SK-N-DZ (cell line): ENCODE measurements at places on chromosomes 1 and 21.

DNA sequence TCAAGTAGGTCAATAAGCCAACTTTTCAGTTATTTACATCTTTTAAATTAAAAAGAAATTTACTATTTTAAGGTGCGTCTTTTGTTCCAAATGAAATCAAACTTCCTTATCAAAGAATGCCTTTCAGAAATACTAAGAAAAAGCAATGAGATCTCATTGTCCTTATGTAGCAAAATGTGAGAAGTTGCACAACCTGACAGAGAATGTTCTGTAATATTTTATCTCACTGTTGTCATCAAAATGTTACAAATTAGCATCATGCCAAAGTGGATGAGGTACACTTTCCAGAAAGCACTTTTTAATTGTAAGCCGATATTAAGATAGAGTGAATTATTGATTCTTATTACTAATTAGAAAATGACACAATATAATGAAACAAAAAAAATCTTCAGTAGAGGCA is 50.4 kb downstream of the KCNT2 start:
- DNase-seq = no peak

DNA sequence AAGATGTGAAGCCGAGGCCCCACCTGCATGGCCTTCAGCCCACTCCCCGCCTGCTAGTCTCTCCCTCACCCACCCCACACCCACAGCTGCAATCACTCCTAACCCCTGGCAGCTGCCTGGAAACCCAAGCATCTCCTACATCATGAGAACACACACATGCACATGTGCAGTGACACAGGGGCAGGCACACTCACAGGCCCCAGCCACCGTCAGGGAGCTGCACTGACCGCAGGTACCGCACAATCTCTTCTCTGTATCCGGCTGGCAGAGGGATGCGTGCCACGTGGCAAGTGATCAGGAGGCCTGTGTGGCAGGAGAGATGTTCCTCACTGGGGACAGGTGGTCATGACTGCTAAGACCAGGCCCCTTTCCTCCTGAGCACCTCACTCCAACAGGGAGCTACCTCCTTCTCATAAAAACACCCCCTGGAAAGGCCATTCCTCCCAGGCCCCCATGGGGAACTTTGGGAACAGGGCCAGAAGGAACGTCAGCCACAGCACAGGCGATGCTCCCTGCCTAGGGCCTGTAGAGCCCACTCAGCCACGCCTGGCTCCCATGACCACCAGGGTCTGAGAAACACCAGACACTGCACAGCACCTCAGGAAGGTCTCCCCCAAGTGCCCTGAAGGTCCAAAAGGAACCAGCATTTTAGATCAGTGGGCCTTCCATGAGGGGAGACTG is 6.0 kb downstream of the LSS start:
- DNase-seq = no peak

DNA sequence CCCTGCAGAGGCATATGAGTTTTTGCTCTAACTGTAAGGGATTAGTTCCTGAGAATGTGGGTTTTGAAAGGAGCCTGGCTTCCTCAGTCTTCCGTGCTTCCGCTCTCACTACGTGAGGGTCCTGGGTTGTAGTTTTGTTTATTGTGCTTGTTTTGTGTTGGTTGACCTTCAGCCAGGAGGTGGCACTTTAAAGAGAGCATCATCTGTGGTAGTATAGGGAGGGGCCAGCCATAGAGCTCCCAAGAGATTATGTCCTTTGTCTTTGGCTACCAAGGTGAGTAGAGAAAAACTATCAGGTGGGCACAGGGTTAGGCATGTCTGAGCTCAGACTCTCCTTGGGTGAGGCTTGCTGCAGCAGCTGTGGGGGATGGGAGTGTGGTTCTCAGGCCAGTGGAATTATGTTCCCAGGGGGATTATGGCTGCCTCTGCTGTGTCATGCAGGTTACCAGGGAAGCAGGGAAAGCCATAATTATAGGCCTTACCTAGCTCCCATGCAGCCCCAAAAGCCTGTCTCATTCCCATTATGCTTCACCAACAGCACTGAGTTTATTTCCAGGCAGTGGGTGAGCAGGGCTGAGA is 23.5 kb downstream of the CYP4B1 start:
- DNase-seq = no peak

DNA sequence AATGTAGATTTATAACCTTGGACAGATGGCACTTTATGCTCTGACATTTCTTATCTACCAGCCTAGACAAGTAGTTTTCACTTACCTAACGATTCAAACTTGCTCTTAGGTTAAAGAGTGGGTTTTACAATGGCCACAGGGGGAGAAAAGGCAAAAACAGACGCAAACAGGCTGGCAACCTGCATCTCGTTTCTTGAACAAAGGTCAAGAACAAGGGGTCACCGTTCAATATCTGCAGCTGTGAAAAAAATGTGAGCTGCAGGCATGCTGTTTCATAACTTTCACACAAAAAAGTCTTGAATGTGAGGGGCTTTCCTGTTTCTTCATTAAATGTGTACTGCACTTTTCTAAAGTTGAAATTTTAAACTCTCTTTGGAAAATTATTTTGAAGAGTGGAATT is 49.4 kb downstream of the SYDE2 start:
- DNase-seq = no peak

DNA sequence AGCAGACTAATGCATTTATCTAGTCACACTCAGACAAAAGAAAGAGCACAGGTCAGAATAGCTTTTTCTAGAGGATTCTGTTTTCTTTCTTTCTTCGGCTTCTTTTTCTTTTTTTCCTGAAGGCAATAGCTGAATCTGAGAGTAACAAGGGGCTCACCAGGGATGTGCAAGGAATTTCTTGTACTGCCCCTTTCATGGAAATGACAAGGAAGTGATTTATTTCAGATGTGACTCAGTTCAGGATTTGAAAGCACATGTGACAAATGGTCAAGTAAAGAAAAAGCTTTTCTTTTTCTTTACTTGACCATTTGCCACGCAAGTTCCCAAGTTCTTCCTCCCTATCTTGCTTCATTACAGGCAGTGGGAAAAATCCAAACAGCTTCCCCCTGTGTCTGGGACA is 202.0 kb downstream of the GABPA start:
- DNase-seq = no peak

DNA sequence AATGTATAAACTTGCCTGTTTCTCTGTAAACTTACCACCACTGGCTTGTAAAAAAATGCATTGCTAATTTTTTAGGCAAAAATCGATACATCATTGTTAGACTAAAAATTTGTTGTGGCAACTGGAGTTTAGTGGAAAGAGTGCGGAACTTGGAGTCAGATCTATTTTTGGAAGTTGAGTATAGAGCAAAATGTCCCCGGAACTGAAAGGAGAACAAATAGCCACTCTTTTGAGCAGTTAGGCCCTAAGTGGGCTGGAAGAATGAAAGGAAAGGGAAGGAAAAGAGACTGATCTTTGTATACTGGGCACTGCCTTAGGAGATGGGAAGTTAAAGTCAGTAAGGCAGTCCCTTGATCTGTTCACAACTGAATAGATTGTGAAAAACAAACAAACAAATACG is 30.2 kb downstream of the OPTC start:
- DNase-seq = no peak

GRCh38 chr1:219541946-219542345 is 71.0 kb downstream of the ZC3H11B start:
- DNase-seq = no peak

DNA sequence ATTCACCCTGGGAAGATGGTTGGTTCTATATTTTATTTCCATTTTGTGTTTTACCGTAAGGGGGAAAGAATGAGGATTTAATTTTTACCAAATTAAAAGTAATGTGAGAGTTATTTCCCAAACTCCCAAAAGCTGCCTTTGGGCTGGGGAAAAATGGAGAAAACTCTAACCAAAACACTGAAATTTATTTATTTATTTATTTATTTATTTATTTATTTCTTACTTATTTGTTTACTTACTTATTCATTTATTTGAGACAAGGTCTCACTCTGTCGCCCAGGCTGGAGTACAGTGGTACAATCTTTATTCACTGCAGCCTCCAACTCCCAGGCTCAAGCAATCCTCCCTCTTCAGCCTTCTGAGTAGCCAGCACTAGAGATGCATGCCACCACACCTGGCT is 38.0 kb upstream of the ZBTB18 start:
- no peak for DNase-seq

DNA sequence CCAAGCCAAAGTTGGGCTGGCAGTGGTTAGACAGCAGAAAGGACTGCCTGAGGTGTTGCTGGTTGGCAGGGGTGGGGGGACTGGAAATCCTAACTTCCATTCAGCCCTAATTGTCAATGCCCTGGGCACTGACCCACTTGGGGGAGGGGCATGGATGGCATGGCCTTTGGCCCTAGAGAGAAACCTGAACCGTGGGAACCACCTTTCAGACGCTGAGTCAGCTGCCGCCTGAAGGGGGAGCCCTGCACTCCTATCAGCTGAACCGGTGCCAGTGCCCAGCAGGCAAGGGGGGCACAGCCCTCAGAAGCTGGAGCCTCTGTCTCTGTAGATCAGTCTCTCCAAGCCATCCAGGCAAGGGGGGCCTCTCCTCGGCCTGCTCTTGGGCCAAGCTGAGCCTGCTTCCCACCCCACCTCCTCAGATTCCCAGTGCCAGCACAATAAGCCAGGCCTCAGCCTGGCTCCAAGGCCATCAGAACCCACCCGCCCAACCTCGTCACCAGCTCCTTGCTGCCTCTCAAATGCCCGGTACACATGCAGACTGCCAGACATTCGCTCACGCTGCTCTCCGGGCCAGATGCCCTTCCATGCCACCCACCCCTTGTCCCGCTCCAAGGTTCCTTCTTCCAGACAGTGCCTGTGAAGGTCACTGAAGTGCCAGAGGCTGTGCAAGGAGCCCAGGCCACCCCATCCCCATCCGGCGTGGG is 11.6 kb downstream of the TINAGL1 start:
- peak; percentile 12 for DNase-seq
